ENCODE measurements at places on chromosomes 1 and 21.
A peak's percentile ranks its signal among the peaks of the same experiment; 100 is the strongest.

DNA sequence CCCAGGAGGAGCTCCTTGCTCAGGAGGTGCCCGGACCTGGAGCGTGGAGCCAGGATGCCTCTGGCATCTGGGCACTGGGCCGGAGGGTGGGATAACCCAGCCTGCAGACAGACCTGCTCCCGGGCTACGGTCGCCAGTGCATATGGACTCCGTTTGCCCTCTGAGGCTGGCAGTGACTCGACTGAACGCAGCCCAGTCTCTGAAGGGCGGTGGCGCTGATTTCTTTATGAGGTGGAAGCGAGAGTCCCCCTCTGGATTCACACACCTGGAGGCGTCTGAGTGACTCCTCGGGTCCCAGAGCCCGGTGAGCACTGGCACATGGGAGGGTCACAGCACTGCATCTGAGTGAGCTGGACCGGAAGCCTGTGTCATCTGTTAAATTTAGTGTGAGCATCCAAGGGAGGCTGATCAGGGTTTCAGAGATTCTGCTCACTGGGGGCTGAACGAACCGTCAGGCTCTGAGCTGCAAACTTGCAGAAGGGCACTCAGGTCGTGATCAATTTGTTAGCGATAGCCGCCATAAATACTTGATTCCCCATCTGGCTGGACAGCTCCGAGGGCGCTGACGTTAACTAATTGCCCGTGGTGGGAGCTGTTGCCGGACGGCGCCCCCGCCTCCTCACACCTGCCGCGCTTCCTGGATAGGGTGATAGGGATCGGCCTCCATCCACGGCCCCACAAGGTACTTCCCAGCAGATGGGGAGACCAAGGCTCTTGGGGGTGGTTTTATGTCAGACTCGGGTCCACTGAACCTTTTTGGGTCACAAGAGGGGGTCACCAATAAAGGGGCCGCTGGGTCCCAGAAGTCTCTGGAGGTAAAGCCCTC, 60.7 kb upstream of the TTC34 start:
- H3K36me3 ChIP-seq: no peaks in the 10 kb centered on the region
- H3K27me3 ChIP-seq: no peaks in the 10 kb centered on the region
- H3K27ac ChIP-seq: no peak overlapping the region

- peaks cover 57% of the 10 kb centered on the region for H3K4me1 ChIP-seq
- DNase-seq: no peak
- H3K27ac ChIP-seq: peak overlapping the region; percentile 89
Measured at GRCh38 chr1:201761871-201762270, 67.1 kb upstream of the IPO9 start.

DNA sequence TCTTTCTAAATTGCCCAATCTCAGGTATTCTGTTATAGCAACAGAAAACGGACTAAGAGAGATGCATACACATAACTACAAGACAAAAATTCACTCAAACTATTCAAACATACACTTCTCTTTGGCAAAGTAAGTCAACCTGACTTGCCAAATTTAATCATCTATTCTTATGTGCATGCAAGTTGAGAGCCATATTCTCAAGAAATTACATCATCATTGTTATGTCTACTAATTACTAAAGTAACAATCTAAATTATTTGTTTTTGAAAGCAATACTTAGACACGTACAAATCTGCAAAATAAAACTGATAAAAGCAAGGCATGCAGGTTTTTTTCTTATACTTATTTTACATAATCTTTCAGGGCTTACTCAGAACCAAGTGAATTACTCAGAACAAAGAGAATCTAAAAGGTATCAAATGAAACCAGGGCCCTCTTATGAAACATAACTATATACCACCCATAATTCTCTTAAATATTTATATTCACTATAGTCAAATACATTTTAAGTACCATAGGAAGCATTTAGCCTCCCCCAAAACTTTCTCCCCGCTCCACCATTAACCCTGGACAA, 62.3 kb downstream of the HLCS start:
- no peaks in the 10 kb centered on the region for H3K36me3 ChIP-seq
- no peak for DNase-seq
- no peaks in the 10 kb centered on the region for H3K27me3 ChIP-seq
- H3K27ac ChIP-seq: no peak overlapping the region

DNA sequence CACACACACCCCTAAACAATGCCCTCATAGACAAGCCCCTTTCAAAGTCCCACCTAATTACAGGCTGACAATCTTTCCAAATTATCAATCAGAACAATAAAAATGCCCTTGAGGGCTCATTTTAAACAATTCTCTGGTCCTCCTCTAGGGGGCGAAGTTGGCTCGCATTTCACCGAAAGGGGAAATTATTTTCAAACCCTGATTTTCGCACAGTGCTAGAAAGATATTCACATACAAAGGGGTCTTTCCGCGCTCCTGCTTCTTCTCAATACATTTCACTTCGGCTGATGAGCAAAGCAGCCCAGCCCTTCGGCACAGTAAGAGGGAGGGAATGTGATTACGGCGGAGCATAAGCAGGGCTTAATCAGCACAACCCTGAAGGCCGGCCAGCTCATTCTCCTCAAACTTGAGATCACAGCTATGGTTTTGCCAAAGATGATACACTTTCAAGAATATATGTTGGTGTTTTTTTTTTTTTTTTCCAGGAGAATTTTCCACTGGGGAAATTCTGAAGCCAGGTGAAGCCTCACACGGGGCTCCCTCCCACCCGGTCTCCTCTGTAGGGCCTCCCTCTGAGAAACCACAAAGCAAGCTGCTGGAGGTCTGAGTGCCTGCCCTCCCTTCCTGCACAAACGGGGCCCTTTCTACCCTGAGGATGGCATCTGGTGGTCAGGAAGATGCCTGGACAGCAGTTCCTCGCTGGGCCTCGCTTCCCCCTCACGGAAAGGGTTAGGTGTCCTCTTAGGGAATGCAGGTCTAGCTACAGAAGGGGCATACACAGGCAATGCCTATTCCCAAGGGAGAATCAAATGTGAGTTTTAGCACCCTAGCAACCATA, 66.9 kb downstream of the GNG12 start:
- H3K4me1 ChIP-seq: peaks cover 7% of the 10 kb centered on the region
- peaks cover 3% of the 10 kb centered on the region for H3K36me3 ChIP-seq
- H3K27ac ChIP-seq: peak overlapping the region; percentile 3
- peak overlapping the region; percentile 46 for H3K4me3 ChIP-seq
- peak; percentile 51 for DNase-seq
- H3K27me3 ChIP-seq: no peaks in the 10 kb centered on the region

DNA sequence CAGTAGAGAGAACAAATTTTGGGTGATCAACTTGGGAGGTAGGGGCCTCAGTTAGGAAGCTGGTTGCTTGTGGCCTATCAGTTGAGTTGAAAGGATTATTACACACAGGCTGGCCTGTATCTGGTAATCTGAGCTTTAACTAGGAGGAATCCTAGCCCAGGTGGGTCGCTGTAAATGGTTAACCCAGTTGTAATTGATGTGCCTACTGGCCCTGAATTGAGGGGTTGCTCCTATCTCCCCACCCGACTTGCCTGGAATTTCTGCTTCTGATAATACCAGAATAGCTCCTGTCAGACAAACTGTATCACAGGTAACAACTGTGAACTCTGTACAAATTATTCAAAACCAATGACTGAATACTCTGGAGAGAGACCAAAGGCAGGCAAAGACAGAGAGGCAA, 210.4 kb upstream of the RUNX1 start:
- peaks cover 17% of the 10 kb centered on the region for H3K4me1 ChIP-seq
- DNase-seq: no peak
- H3K27me3 ChIP-seq: no peaks in the 10 kb centered on the region
- H3K36me3 ChIP-seq: no peaks in the 10 kb centered on the region

GRCh38 chr1:157862114-157863070, 20.8 kb upstream of the CD5L start:
- DNase-seq: no peak
- H3K36me3 ChIP-seq: no peaks in the 10 kb centered on the region
- no peaks in the 10 kb centered on the region for H3K27me3 ChIP-seq
- H3K4me1 ChIP-seq: no peaks in the 10 kb centered on the region
